ENCODE measurements at places on chromosomes 4 and X.

DNA sequence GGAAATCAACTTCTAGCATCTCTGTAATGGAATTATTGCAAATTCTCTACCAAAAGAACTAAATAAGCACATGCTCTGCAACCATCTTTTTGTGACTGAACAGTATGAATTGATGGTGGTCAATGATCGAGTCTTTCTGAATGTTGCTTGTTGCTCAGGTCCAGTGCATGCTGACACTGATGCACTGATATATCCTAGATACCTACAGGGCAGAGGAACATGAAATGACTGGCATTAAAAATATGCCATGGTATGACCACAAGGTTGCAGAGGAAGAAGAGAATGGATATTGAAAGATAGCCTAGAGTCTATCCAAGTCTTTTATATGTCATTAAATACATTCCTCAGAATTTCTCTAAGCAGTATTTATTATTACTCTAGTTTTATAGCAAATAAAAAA, 692.8 kb upstream of the TENM3 start:
- no peak for DNase-seq

DNA sequence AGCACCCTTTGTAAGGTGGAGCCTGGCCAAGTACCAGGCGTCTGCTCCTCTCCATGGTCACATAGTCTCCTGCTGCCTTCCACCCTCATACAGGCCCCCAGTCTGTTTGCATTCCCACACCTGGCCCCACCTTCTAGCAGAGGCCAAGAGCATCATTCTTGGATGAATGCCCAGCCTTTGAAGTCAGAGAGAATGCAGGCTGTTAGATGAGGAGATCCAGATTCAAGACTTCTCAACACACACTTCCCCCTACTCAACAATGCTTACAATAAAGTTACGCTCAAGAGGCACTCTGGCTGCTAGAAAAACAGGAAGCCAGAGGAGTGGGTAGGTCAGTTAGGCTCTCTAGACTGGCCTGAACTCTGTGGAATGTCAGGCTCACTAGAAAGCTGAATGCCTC, 43.3 kb downstream of the SHROOM4 start:
- DNase-seq, result no peak

- no peak for DNase-seq
These were observed 44.9 kb upstream of the BEND4 start for GRCh38 chr4:42197341-42197740.

GRCh38 chrX:30521440-30522182, 56.0 kb downstream of the TASL start:
- DNase-seq, result no peak

DNA sequence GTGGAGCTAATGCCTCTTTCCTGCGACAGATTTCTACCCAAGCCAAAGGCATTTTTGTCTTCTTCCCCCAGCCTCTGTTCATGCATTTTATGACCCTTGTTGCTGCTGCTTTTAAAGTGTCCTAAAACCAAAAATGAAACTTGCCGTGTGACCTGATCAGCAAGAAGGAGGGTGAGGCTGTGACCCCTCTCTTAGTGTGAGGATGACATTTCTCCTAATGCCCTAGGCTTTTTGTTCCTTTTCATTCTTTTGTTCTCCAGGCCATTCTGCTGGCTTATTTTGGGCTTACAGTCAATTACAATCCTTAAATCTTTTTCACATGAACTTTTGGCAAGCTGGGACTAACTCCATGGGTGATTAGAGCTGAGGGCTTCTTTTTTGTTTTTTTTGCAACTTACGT, 34.4 kb downstream of the PTTG2 start:
- no peak for DNase-seq

DNA sequence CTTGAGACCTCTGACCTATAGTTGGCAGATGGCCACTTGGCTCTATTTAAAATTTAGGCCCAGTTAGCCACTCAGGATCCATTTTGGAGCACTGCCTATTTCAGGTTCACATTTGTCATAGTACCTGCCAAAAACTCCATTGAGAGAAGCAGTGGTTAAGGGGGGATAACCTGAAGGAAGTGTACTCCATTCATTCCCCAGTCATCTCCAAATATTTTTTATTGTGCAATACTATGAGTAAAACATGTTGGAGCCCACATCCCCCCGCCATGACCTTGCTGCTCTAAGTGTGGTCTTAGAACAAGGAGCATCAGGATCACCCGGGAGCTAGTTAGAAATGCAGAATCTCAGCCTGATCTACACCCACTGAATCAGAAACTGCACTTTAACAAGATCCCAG, 21.1 kb downstream of the PLP1 start:
- DNase-seq, result no peak

DNA sequence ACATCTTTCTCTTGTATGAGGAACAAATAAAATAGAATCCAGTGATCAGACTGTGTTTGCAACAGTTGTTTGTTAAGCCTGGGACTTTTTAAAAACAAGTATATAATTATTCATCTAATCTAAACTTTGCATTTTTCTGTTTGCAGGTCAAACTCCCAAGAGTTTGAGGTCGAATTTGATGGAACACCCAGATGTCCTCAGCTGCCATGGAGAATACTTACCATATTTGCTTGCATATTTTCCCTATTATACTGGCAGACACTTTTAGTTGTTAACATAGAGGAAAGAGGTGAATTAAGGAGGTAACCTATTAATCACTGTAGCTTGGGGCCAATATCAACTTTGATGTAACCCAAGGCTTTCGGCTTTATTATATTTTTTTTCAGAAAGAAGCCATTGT, 401.5 kb upstream of the DIPK2B start:
- DNase-seq, result no peak

GRCh38 chr4:4386296-4386735, 586 bp upstream of the NSG1 start:
- no peak for DNase-seq

GRCh38 chr4:24643774-24644520, 59.6 kb upstream of the DHX15 start:
- DNase-seq, result no peak

DNA sequence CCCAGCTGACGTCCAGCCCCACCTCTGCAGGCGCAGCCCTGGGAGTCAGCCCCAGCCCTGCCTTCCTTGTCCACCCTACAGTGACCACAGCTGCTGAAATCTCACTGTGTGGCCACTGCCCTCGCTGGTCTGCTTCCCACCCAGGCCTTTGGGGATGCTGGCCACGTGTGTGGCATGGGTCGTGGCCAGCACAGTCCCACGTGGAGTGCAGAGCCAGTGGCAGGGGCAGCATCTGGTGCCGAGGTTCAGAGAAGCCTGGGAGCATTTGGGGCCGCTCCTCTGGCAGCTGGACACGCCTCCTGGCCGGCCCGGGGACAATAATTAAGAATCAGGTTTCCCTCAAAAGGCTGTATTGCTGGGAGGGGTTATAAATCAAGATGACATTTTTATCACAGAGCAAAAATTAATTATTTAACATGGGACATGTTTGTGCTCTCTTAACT, 92.1 kb downstream of the HMX1 start:
- no peak for DNase-seq

DNA sequence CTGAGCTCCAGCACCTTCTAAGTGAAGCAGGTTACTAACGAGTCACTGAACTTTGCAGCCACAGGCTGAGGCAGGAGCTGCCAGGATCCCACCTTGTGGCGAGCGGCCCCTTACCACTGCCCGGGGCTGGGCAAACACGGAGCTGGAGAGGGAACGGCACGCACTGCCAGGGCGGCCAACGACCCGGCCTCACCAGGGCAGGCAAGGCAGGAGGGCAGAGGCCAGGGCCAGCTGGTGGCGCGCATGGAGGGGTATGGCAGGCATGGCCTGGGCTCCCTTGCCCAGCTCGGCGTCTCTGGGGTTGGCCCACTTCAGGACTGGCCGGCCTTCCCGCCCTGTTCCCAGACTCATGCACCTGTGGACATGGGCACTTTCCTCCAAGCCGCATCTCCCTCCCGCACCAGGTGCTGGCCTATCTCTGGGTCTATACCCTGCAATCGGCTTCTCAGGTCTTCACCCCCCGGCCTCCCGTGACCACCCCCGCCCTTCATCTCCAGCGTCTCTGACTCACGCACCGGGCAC, 64.9 kb downstream of the FAM53A start:
- DNase-seq, result no peak

DNA sequence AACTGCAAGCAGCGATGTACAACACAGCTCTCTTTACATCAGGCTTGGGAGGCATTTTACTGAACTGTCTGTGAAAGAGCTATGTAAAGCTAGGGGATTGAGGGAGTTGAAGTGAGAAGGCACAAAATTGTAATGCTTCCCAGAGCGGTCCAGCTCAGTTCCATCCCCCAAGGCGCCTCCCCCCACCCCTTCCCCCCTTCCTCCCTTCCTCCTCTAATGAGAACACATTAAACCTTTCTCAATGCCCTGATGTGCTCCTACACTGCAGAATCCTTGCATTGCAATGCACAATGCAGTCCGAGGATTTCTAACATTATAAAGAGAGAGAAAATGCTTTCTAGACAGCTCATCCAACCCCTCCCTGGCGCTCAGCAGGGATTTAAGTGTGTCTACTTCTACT, 73.9 kb downstream of the CXXC4 start:
- DNase-seq, result no peak

DNA sequence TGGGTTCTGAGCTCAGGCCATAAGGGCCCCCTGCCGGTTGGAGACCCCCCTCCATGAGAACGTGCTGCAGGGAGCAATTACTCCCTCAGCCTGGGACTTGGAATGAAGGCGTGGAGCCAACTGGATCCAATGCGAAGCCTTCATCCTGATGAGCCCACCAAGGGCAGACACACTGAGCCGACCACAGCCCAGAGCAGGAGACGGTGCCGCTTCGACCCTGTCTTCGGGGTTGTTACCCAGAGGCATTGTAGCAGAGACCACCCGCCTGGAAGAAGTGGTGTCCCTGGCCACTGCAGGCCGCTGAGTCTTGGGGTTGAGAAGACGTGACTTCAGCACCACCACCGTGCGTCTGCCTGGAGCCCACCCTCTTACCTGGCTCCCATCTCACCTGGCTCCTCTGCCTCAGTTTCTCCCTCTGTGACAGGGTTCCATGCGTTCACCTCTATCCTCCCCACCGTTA, 7.0 kb upstream of the NKX1-1 start:
- no peak for DNase-seq

DNA sequence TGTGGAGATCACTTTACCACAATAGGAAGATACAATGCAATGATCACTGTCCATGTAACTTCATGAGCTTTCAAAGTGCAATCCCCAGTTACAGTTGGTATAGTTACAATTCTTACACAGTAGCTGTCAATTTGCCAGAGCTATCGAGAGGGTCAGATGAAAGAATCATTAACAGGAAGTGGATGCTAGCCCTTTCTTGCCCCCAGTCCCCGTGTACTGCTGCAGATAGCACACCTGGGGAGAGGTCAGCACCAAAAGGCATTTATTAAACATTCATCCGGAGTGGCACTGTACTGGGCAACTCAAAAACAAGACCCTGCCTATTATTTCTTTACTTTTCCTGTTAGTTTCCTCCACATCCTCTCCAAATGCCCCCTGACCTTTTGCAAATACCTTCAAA, 47.7 kb downstream of the SOD3 start:
- DNase-seq, result no peak

DNA sequence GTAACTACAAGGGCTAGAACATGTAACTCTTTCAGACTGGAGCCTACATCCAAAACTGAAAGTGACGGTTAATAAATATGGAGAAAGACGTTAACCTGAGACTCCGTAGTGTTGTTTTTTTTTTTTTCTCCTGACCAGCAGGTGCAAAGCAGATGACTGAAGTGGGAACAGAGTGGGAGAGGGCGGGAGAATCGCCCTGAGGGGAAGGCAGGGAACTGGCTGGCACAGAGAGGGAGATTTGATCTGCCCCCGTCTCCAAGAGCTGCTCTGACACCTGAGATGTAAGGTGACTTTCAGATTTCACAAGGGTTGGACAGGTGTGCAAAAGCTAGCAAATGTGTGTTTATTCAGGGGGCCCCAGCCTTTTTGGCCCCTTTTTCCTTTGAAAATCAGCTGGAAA, 180.2 kb downstream of the PALLD start:
- no peak for DNase-seq

- DNase-seq, result no peak
These were observed 25.6 kb upstream of the CORIN start for GRCh38 chr4:47863486-47863885.

DNA sequence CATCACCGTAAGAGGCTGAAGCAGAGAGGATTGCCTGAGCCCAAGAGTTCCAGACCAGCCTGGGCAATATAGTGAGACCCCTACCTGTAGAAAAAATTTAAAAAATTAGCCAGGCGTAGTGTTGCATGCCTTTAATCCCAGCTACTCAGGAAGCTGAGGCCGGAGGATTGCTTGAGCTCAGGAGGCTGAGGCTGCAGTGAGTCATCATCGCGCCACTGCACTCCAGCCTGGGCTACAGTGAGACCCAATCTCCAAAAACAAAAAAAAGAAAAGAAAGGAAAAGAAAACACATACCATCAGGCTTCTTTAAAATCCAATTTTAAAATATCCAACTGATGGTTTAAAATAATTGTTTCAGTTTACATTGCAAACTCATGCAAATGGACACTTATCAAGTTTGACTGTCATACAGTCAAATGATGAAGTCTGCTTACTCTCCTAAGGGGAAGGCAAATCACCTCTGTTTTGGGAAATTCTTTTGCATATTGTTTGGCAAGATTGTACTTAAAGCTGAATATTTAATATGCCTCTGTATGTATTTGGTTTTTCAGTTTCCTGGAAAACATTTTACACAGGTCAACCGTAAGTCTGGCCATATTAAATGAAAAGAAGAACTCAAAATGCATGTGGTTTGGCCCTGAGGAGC, 23.7 kb upstream of the TENM3 start:
- DNase-seq, result no peak

DNA sequence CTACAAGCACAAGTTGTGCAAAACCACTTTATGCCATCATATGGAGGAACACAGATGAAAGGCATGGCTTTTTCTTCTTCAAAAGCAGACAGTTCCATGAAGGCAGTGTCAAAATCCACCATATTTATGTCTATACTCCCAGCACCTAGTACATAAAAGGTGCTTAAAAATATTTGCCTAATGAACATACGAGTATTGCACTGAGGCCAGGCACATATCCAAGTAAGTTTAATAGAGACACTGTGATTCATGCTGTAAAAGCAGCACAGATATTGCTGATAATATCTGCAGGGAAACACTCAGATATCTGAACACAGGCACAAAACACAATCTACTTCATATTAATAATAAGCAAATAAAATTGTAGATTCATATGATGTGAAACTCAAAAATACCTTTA, 48.1 kb upstream of the CXCL8 start:
- DNase-seq, result no peak

- DNase-seq, result no peak
These were observed 38.9 kb downstream of the PDHA1 start for GRCh38 chrX:19382555-19383145.

GRCh38 chrX:77342004-77342403, 105.2 kb upstream of the FGF16 start:
- no peak for DNase-seq

DNA sequence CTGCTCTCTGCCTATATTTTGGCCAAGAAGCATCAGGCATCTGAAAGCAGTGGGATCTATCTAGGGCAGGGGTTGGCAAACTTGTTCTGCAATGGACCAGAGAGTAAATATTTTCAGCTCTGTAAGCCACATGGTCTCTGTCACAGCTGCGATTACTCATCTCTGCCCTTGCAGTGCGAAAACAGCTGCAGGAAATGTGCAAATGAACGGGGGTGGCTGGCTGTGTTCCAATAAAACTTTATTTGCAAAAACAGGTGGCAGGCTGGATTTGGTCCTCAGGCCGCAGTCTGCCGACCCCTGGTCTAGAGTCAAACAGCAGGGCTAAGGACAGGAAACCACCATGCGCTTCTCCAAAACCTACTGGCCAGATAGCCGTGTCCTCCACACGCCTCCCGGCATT, 48.6 kb downstream of the ACOX3 start:
- DNase-seq, result peak; percentile 48

All from GM12891 (cell line).